ENCODE measurements at places on chromosomes 11 and 22.

DNA sequence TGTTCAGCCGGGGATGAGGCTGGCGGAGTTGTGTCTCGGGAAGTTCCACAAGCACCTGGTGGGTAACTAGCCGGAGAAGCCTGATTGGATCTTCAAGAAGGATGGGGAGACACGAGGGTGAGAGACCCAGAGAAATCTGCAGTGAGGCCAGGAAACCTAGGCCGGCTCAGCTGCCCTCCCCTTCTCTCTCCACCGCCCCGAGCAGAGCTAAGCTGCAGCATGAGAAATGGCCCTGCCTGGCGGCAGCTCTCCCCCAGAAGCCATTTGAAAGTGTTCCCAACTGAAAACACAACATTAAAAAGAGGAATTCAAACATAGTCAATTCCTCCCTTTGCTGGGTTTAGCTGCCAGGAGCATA lies 77.8 kb upstream of the SHISAL1 start:
- DNase-seq, result no peak

GRCh38 chr22:28005513-28005912 lies 86.5 kb upstream of the PITPNB start:
- no peak for DNase-seq

GRCh38 chr11:23866641-23867040 lies 630.2 kb upstream of the LUZP2 start:
- DNase-seq, result no peak

DNA sequence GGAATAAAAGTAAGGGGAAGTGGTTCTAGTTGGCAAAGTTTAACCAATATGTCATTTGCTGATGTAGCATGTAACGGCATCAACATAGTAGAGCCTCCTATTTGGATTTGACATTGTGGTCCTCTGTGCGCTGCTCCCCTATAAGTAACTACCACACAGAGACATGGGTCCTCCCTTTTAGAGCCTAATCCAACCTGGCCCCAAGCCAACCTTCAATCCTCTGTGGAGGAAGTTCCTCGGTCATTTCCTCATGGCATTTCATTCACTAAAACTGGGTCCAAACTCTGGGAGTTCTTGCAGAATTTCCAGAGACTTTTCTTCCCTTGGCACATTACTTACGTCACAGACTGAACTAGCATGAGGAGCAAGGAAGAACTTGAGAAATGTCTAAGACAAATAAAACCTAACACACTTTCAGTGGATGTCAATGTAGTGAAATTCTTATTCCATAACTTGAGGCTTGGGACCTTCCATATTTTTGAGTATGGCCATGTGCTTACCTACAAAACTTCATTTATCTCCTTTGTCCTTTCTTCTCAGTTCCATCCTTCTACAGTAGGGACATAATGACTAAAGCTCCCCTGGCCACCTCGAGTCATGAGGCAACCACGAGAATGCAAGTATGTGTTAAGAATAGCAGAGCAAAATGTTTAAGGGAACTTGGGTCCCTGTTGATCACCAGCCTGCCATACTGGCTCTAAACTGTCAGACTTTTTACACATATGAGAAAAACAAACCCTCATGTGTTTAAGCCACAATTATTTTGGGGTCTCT lies 34.7 kb downstream of the MMP20 start:
- no peak for DNase-seq

DNA sequence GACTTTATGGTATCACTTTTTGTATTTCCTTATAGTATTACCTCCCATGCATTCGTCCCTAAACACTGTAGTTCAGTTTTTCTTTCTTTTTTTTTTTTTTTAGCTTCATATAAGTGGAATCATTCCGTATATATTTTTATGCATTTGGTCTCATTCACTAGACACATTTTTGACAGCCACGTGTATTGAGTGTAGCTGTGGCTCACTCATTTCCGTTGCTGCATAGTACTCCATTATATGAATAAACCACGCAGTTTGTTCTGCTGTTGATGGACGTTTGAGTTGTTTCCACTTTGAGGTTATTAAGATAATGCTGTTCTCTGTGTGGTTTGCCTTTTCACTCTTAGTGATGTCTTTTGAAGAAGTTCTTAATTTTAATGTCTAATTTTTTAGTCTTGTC lies 8.4 kb downstream of the APLP2 start:
- no peak for DNase-seq

DNA sequence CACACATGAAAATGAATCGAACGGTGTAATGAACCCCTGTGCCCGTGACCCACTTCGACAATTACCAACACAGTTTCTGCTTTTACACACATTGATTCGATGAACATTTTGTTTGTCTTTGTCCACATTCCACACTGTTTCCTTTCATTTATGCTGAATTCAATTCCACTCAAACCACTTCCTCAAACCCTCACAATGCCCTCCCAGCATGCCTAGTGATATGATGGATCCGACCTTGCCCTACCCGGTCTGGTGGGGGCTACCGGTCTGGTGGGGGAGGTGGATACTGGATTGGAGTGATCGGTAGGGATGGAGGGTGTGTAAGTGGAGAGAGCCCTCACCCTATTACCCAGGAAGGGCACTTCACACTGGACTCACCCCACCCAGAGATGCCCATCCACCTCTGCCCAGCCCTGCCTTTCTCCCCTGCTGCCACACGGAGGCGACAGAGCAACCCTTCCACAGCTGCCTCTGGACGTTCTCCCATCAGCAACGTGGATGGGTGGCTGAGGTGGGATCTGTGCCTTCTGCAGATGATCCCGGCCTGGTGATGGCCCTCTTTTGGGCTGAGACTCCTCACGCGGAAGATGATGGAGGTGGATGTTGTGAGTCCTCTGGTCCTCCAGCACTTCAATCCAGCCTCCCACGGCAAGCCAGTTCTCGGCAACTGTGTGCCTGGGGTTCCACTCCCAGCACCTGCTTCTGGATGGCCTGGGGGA lies 33.0 kb upstream of the P2RY2 start:
- no peak for DNase-seq

- DNase-seq, result no peak
Measured at GRCh38 chr22:23397613-23398567, 182.2 kb downstream of the IGLL1 start.

DNA sequence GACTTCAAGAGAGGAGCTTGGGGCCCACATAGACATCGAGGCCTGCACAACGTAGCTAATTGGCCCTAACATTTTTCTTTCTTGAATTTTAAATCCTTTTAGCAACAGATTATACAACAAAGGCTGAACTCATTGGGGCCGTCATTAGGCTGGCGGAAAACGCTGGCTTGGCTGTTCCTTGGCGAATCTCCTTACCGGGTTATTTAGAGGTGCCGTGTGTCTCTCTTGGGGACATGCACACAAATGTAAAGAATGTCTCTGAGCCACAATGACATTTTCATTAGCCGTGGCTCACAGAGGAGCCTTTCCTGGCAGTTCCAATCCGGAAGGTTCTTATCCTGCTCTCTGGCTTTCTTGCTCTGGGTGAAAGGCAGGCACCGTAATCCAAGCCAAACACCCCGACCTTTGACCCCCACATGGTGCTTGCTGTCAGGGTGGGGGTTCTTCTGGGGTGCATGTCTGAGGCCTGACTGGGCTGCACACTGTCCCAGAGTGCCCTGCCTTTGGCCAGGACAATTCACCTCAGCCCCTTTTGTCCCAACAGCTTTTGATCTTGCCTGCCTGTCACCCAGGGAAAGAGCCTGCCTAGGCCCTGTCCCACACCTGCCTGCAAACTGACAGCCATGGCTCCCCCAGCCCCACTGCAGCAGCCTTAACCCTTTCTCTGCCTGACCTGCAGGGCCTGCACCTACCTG lies 9.2 kb upstream of the FGF3 start:
- no peak for DNase-seq

GRCh38 chr11:111416231-111416960 lies 37.3 kb upstream of the POU2AF1 start:
- no peak for DNase-seq

DNA sequence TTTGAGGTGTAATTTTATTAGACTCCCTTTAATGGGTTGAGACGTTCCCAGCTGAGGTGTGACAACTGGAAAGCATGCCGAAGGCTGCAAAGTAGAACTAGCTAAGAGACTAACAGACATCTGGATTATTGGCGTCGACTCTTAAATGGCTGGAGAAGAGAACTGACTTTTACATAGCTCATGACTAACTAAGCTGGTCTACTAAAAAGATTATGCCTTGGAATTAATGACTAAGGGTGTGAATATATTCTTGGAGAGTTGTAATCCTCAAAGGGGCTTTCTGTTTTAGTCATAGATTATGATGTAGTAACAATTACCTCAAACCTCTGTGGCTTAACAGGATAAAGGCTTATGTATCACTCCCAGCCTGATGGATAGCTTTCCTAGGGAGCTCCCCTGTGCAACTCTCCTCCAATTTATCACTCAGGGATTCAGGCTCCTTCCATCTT lies 39.5 kb upstream of the SLC5A12 start:
- no peak for DNase-seq

- DNase-seq, result no peak
Measured at GRCh38 chr11:122109932-122110331, 6.1 kb downstream of the BLID start.

GRCh38 chr11:76501526-76502202 lies 56.8 kb downstream of the EMSY start:
- DNase-seq, result no peak

DNA sequence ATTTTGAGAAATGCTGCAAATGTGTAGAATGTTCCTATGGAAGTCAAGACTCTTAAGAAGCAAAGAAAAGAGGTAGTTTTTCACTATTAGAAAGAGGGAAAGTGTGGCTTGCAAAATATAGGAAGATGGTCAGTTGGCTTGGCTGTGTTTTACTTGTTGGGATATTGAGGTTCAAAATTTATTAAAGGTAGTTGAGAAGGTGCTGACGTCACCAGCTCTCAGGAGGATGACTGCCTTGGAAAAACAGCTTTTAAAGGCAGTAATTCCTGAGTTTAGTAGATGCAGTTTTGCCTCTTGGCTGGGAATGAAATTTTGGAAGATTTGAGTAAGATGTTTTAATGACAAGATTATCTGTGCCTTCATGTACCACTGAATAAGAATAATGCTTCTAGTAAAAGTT lies 336 bp downstream of the OR4D9 start:
- DNase-seq, result no peak

- no peak for DNase-seq
Measured at GRCh38 chr22:33114565-33114964, 56.4 kb upstream of the SYN3 start.

GRCh38 chr11:69462106-69462951 lies 19.1 kb upstream of the LINC01488 start:
- DNase-seq, result no peak

DNA sequence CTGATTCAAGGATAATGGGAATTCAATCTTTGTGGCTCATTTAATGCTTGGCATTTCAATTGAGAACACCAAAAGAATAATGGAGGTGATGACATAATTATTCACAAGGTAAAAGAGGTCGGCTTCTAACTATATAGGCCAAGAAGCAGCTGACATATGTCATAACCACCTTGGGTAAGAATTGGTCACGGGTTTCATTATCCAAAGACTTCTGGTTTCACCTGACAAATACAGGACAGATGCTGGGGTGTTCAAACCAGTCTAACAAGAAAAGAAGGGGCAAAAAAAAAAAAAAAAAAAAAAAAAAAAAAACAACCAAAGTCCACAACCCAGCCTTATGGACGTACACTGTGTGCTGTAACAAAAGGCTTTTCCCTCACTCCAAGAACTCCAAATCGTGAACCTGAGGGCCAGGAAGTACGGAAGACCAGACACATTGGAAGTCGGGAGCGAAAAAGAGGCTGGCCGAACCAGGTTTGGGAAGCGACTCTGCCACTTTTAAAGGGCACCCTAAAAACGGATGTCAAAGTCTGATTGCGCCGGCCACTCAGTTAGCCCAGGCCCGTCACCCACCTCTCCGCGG lies 385 bp downstream of the HARBI1 start:
- DNase-seq, result no peak

GRCh38 chr11:113874581-113875233 lies 665 bp downstream of the USP28 start:
- no peak for DNase-seq

- no peak for DNase-seq
Measured at GRCh38 chr11:28296426-28296825, 188.2 kb downstream of the METTL15 start.
